ENCODE measurements at places on chromosomes 4 and X. TPM values are rescaled to one million over a fixed set of nuclear protein-coding genes. Genes with fewer than 3 reads are reported as not detected.

The HHIP gene
- 20.8 TPM for total RNA-seq

The STOX2 gene
- total RNA-seq = 7.5 TPM

The SLC6A8 gene
- total RNA-seq = 28.4 TPM

The P2RY8 gene
- total RNA-seq = not detected

The RNF128 gene
- total RNA-seq = 95.0 TPM

The BRCC3 gene
- total RNA-seq = 13.4 TPM

Data from hepatocyte (in vitro differentiated cells).